Stimulated activated CD8-positive, alpha-beta memory T cell treated with anti-CD3 and anti-CD28 coated beads, Interleukin-4, amount 100 ng/mL, for 48 hours (primary cell): ENCODE measurements at places on chromosomes 2 and 18.

- DNase-seq = no peak
These were observed 22.5 kb upstream of the POLE4 start for GRCh38 chr2:74935975-74936391.

DNA sequence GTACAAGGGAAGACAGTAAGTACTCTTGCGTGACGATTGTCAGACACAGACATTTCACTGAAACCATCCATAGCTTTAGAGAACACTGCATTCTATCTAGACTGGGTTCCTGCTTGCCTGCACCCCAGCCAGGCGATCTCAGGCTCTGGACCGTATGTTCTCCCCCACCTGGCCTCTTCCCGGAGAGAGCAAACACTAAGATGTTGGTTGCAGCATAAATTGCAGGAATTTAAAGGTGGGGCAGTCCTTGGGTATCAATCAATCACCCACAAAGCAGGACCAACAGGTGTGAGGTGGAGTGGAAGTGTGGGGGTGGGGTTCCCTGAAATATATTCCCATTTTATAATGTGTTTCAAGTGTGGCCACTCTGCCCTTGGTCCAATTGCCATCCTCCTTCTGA lies 103.6 kb upstream of the TGFA start:
- no peak for DNase-seq

GRCh38 chr2:128405981-128406613 lies 87.4 kb upstream of the HS6ST1 start:
- DNase-seq = no peak

DNA sequence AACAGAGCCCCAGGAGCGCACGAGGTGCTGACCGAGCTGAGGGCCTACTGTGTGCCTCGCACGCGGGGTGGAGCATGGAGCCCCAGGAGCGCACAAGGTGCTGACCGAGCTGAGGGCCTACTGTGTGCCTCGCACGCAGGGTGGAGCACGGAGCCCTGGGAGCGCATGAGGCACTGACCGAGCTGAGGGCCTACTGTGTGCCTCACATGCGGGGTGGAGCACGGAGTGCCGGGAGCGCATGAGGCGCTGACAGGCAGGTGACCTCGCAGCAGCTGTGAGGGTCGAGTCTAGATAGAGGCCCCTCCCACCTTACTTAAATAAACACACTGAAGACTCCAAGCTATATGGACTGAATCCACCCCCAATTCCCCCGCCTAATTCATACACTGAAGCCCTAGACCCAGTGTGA lies 60.3 kb downstream of the EIPR1 start:
- DNase-seq = no peak

DNA sequence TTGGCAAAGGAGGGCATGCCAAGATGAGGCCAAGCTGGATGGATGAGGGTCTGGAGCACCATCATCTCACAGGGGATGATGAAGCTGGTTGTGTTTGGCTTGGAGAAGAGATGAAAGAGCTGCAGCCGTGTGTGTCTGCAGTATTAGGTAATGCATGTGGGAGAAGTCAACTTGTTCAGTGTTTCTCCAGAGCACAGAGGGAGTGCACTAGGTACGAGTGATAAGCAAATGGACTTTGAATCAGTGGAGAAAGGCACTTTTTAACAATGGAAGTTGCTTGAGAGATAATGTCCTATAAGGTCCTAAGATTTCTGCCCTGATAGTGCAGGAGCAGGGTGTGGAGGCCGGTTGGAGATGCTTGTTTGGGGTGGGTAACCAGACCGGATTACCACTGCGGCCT lies 36.0 kb downstream of the SLC14A2 start:
- no peak for DNase-seq

DNA sequence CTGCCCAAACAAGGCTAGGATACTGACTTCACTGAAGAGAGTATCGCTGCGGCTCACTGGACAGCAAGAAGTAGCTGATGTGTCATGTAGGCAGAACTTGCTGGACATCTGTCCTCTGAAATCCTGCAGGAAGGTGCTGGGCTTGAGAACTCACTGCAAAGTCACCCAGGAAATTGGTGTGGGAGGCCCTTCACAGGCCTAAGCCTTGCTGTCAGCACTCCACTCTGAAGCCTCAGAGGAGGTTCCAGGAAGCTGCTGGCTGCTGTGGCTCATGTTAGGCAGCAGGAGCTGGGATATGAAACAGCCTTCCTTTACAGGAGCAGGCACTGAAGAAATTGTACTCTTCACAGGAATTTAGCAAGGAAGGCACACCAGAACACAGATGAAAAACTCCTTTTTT lies 88.3 kb upstream of the CCDC68 start:
- no peak for DNase-seq
